AG04449 (cell line): ENCODE measurements at places on chromosomes 16 and 17.

GRCh38 chr17:15154618-15155017, 110.5 kb downstream of the PMP22 start:
- no peak for DNase-seq

DNA sequence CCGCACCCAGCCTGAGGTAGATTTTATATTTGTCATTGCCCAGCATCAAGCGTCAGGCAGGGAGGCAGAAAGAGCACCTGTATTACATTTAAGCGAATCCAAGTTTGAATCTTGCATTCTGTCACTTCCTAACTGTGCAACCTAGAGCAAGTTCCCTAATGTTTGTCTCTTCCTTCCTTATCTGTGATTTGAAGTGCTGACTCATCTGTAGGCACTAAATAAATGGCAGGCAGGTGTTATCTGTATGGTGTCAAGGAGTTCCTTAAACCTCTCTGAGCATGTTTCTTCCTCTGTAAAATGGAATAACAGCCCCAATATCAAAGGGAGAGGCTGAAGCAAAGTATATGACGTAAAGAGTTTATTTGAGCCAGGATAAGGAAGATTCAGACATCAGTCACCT, 24.3 kb downstream of the GP2 start:
- no peak for DNase-seq

DNA sequence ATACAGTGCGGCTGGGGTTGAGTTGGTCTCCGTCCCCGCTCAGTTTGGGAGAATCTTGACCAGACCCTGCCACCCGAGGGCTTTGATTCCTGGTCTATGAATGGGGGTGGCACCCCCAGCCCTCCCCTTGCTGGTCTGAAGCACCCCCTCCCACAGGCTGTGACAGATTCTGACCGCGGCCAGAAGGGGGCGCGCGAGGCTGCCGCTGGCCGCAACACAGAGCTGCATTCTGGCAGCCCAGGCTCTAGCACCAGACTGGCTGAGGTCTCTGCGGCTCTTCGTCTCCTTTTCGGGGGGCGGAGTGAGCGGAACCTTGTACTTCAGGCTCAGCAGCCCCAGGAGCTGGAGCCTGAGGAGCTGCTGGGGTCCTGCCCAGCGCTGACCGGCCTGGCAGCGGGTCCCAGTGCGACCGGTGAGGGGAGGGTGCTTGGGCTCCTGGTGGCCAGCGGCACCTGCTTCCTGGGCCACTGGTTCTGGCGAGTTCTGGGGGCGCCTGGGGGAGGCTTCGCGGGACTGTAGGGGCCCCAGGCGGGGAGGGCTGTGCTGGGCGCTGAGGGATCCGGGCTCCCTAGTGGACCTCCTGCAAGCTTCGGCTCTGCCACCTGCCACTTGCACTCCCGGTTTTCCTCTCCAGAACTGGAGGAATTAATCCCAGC, 1011.6 kb downstream of the KCNJ18 start:
- no peak for DNase-seq

DNA sequence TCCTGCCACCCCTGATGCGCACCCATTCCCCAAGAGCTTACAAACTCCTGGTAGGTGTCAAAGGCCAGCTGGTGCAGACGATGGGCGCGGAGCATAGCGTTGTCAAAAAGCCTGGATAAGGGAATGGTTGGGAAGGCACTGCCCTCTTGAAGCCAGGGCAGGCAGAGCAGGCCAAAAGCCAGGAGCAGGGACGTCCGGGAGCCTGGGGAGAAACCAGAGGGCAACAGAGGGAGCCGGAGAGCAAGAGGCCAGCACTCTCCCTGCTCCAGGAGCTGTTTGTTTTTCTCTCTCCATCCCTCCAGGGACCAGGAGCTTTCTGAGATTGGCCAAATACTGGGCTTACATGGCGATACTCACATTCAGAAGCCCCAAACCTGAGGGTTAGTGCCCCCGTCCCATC, 334 bp downstream of the GH1 start:
- DNase-seq = no peak

GRCh38 chr17:210402-210801, 29.0 kb upstream of the DOC2B start:
- no peak for DNase-seq

- DNase-seq = no peak
Measured at GRCh38 chr17:48132385-48132784, 24.8 kb downstream of the SNX11 start.

- DNase-seq = no peak
Measured at GRCh38 chr17:72771734-72772133, 320.8 kb downstream of the SLC39A11 start.

GRCh38 chr17:34201767-34202166, 53.3 kb upstream of the CCL2 start:
- no peak for DNase-seq

DNA sequence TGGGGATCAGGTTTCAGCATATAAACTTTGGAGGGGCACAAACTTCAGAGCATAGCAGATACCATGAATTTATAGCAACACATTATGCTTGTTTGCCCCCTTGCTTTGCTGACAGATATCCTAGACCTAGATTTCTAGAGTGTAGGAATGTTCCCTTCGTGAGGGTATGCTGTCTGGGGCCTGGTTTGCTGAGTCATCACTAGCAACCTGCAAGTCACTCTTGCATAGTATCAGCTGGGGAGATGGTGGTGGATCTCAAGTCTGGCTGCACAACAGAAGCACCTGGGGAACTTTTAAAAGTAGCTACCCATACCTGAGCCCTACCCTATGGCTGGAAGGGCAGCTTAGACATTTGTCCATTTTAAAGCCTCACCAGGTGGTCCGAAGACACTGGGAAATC, 22.3 kb upstream of the HSBP1 start:
- DNase-seq = no peak

DNA sequence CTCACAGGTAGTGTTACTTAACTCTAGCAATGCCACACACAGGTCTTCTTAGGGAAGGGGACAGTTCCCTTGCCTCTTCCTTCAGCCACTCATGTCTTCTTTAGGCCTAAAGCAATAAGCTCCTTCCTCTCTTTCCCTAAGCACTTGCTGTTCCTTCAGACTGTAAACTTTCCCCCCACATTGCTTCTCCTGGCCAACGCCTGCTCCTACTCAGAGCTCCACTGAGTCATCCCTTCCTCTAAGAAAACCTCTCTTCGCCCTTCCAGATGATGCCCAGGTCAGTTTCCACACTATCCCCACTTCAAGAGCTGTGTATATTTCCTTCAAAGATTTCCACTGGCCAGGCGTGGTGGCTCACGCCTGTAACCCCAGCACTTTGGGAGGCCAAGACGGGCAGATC, 12.5 kb upstream of the EPOP start:
- no peak for DNase-seq

GRCh38 chr17:4587803-4588202, 3.5 kb downstream of the SMTNL2 start:
- DNase-seq = no peak

GRCh38 chr17:74776044-74776962, at the start of gene NAT9:
NAT9 (minus strand) TSS chr17:74776345; CDS start chr17:74775698, 647 bp downstream.
- peak; percentile 34 for DNase-seq

GRCh38 chr17:16243385-16243784, 26.4 kb downstream of the PIGL start:
- DNase-seq = no peak

DNA sequence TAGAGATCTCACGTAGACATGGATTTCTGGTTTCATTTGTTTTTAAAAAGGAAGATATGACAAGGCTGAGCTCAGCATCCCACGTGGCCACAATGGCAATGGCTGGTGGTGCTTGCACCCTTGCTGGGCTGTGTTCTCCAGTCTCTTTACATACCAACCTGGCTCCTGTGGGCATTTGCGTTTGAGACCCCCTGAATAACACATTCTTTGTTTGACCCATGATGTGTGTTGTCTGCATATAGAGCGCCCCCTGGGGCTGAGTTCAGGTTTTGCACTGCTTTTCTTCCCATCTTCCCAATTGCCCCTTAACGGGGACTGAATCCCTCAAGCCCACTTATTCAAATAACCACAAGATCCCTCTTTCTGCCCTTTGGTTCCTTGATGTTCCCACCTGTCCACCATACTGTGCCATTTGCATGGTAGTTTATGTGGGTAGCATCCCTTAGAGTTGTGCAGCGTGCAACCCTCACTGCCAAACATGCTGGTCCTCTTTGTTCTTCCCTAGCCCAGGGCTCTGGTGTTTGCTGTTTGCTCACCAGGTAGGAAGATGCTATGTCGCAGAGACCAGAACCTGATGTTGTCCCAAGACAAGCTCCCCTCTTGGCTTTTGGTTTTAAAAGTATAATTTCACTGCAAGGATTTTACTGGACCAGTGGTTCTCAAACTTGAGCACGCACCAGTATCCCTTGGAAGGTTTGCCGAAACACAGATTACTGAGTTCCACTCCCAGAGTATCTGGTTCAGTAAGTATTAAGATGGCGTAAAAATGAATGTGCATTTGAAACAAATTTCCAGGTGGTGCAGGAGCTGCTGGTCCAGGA, 38.5 kb upstream of the NKD1 start:
- no peak for DNase-seq

DNA sequence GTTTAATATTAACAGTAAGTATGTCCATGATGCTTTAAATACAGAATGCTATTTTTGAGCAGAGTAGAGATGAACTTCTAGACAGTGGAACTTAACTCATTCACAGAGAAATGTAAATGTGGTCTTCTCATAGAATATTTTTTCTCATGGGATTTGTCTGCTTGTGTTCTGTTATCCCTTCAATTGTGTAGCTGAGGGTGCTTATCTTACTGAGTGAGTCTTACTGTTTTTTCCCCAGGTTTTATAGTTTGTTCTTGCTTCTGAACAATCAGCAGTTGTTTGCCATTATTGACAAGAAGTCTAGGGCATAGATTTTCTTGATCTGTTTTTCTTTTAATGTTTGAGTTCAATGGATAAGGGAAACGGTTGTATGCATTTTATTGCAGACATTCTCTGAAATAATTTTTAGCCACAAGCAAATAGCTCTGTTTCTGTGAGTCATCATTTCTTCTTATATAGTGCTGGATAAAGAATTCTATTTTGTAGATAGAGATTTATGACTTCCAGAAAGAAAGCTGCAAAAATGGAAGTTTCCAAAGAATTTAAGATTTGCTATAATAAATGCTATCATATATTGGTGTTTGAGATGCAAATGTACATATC, 60.5 kb downstream of the NF1 start:
- DNase-seq = no peak

DNA sequence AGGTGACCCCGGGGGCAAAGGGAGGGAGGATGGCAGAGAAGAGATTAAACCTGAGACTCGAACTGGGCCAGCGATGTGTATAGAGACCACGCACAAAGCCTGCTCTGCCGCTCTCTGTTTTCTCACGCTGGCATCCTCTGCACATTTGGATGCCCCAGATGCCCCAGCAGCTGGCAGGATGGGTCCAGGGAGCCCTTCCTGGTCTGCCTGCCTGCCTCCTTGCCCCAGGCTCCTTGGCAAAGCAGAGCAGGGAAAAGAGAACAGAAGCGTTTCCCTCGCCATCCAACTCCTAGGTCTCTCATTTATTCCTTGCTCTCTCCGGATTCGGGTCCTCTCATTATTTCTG, 5.2 kb upstream of the PIPOX start:
- no peak for DNase-seq

DNA sequence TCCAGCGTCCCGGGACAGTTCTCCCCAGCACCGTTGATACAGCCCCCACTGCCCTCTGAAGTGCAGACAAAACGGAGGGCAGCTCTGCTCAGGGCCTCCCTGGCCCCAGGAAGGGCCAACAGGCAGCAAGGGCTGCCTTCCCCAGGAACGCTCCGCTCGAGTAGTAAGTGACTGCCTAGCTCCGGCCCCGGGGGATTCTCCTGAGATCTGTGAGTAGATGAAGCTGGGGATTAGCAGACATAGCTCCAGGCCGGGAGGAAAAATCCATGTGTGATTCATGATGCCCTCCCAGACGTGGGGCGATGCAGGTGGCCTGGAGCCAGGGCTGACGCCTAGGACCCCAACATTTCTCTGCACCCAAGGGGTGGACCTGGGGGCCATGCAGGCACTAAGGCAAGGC, 85.3 kb downstream of the ENGASE start:
- no peak for DNase-seq

GRCh38 chr17:70859829-70860228, 690.5 kb downstream of the KCNJ2 start:
- no peak for DNase-seq

DNA sequence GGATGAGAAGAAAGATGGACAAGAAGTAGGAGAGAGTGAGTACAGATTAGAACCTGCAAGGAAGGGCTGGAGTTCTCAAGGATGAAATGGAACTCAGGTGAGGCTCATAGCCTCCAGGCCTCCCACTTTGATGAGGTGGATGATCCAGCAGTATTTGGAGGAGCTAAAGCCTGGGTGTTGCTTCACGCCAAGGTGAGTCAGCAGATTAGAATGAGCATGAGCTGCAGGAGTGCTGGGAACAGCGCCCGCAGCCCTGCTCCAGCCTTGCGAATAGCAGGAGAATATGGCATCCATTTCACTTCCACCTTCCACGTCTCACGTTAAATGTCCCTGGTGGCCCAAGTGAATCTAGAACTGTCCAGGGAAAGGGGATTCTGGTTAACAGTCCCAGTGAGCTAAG, 94.4 kb upstream of the CPHXL start:
- no peak for DNase-seq

DNA sequence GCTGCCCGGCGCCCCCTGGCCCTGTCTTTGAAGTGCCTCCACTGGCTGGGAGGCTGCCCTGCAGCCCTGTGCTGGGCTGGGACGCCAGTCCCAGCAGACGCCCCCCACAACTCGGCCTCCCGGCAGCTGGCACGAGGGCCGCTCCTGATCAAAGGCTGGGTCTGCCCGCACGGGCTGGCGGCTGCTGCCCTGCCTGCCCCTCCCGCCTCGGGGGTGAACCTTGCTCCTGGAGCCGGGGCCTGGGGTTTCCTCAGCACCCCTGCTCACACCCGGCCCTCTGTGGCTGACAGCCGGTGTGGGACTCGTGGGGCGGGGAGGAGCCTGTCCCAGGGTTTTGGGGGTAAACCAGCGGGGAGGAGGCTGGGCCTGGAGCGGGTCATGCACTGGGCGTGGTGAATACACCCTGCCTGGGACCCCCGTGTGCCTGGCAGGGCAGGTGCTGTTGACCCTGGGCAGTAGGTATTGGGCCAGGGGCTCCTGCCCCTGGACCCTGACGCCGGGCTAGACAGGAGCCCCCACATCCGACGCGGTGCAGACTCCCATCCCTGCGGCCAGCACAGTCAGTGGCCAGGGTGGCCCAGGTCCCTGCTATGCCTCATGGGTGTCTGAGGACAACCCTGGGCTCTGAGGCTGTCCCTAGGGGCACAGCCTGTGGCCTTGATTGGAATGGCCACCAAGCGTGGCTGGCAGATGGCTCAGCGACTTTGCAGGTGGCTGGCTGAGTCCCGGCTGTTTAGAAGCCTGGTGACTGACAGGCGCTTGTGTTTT, 21.7 kb downstream of the CENPX start:
- no peak for DNase-seq

GRCh38 chr17:27981978-27982377, 60.5 kb upstream of the NLK start:
- DNase-seq = no peak
